ENCODE measurements at places on chromosomes 7 and 10. TPM values are rescaled to one million over a fixed set of nuclear protein-coding genes. Genes with fewer than 3 reads are reported as not detected.

GRCh38 chr10:6617309-6618076 is 37.4 kb upstream of the PRKCQ start:
- no peak for DNase-seq

DNA sequence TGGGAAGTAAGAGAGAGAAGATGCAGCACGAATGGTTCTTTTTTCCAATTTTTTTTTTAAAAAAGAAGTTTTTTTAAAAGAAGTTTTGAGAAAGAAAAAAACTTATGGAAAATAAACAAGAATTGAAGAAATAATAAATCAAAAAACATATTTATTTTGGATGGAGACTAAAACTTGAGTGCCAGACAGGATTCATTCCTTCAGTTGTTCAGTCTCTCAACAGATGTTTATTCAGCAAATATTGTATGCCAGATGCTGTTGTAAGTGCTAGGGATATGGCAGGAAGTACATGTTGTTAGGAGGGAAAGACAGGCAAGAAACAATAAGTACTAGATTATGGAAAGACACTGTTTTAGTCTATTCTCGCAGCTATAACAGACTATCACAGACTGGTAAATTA is 750.7 kb upstream of the PHF14 start:
- DNase-seq = peak; percentile 36

ALOX5 gene
- polyA plus RNA-seq = 98.6 TPM

- no peak for DNase-seq
Observed at GRCh38 chr10:25105743-25106260, 69.0 kb upstream of the GPR158 start.

DNA sequence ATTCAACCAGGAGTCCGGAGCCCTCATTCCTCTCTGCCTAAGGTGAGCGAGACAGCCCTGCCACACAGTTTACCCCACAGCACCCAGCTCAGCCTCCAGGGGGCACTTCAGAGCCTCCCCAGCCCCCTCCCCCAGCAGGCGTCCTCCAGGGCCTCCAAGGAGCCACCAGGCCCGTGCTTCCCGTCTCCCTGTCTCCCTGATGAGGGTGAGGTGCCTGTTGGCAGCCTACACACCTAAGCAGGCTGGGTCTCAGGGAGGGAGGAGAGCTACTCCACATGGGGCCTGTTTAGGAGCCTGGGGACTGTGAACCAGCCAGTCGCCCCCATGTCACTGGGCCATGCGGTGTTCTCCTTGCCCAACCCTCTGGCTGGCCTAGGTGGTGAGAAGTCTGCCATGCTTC is 28.9 kb upstream of the TRIM8 start:
- no peak for DNase-seq

- no peak for DNase-seq
Observed at GRCh38 chr10:44968500-44969400, 9.1 kb downstream of the RASSF4 start.

DNA sequence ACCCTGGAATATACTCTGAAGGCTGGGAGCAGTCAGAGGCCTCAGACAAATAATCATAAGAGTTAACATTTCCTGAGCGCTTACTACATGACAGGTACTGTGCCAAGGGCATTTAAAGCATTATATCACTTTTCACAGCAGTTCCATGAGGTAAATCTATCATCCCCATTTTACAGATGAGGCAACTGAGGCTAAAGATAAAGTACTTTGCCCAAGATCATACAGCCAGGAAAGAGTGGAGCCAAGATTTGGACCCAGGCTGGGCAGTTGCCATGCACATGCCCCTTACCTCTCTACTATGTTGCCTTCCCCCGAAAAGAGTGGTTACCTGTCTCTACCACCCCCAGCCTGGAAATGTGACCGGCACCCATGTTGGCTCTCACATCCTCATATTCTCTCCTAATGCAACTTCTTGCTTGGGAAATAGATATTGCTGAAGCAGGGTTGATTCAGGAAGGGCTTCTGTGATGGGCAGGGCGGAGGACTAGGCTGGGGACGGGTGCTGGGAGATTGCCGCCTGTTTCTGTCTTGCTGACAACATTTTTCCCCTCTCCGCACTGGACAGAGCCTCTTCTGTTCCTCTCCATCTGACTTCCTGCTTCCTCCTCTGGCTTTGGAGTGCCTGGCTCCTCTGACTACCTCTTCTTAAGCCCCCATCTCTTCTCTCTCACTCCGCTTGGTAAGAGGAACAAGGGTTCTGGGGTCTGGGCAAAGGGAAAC is 13.8 kb downstream of the SMO start:
- DNase-seq = no peak

PRTFDC1 gene
- 2.1 TPM for polyA plus RNA-seq

DNA sequence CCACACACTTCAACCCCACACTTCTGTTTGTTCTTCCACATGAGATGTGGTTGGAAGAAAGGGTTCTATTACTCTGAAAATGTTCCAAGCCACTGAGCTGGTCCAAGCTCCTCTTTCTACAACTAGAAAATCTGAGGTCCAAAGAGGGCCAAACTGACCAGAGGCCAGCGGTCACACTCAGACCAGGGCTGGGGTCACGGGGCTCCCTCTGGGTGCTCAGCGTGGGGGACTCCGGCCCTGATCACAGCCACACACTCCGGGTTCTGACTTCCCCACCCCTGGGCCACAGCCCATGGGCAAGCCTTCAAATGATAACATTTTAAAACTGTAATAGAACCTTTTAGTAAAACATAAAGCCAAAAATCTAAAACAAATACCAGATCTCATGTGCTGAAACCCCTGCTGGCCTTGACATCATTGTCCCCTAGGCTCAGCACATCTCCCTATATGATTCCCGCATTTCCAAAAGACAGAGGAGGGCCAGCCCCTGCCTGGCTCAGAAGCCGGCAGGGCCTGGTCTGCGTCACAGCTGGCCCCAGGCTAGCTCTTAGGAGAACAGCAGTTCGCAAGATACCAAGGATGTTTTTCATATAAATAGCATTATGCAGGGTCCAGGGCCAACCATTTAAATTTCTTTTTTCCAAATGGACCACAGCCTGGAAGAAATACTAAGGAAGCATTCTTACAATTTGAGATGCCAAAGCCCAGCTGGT is 3.3 kb downstream of the CRYGN start:
- DNase-seq = peak; percentile 20

DNA sequence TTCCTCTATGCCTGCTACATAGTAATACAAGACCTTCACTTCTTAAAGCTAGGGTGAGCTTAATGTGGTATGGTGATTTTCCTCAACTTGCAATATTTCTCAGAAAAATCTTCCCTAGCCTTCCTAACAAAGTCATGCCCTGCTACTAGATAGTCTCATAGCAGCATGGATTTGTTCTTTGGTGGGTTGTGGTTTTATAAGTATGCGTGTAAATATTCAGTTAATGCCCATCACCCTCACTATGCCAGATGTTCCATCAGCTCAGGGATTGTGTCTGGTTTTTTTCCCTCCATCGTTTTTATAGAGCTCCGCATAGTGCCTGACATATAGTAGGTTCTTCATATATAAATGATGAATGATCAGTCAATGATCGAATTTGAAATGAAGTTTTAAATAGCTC is 182.8 kb downstream of the CREB5 start:
- DNase-seq = no peak
